ENCODE measurements at places on chromosomes 7 and 10.

- H3K4me1 ChIP-seq, result no peaks in the 10 kb centered on the region
- no peak for DNase-seq
- no peaks in the 10 kb centered on the region for H3K27me3 ChIP-seq
- H3K36me3 ChIP-seq, result no peaks in the 10 kb centered on the region
- H3K27ac ChIP-seq, result no peak overlapping the region
Measured at GRCh38 chr10:23362069-23362830, 17.7 kb upstream of the C10orf67 start.

GRCh38 chr7:157580324-157580723 is 243.5 kb downstream of the DNAJB6 start:
- no peak overlapping the region for H3K27ac ChIP-seq
- peaks cover 84% of the 10 kb centered on the region for H3K27me3 ChIP-seq
- no peaks in the 10 kb centered on the region for H3K36me3 ChIP-seq
- peaks cover 7% of the 10 kb centered on the region for H3K4me1 ChIP-seq
- H3K4me3 ChIP-seq, result no peak overlapping the region

DNA sequence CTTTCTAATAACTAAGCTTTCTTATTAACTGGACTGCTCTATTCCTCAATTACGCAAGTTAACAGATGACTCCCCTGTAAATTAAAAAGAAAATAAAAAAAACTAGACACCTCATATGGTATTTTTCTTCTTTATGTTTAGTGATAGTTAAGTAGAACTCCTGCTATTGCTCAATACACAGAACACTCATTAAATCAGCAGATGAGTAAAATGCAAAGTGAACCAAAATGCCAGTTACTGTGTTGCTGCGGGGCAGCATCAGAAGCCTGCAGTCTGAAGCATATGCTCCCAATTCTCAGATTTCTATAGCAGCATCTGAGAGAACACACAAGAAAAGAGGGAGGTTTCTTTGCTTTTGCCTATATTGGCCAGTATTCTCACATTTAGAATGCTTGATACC is 28.4 kb downstream of the CDK6 start:
- no peaks in the 10 kb centered on the region for H3K4me1 ChIP-seq
- H3K4me3 ChIP-seq, result no peak overlapping the region
- no peak for DNase-seq
- H3K36me3 ChIP-seq, result no peaks in the 10 kb centered on the region
- H3K27ac ChIP-seq, result no peak overlapping the region
- no peaks in the 10 kb centered on the region for H3K27me3 ChIP-seq

- H3K4me1 ChIP-seq, result no peaks in the 10 kb centered on the region
- no peak overlapping the region for H3K27ac ChIP-seq
- peaks cover 10% of the 10 kb centered on the region for H3K36me3 ChIP-seq
- DNase-seq, result no peak
Measured at GRCh38 chr7:16684935-16685334, 39.0 kb downstream of the BZW2 start.

GRCh38 chr7:127782654-127783559 is 130.9 kb downstream of the SND1 start:
- no peak overlapping the region for H3K4me3 ChIP-seq
- no peaks in the 10 kb centered on the region for H3K36me3 ChIP-seq
- no peak overlapping the region for H3K27ac ChIP-seq
- no peaks in the 10 kb centered on the region for H3K27me3 ChIP-seq

GRCh38 chr10:10193848-10194247 is 823.8 kb upstream of the CELF2 start:
- H3K4me1 ChIP-seq, result no peaks in the 10 kb centered on the region
- no peak overlapping the region for H3K27ac ChIP-seq

DNA sequence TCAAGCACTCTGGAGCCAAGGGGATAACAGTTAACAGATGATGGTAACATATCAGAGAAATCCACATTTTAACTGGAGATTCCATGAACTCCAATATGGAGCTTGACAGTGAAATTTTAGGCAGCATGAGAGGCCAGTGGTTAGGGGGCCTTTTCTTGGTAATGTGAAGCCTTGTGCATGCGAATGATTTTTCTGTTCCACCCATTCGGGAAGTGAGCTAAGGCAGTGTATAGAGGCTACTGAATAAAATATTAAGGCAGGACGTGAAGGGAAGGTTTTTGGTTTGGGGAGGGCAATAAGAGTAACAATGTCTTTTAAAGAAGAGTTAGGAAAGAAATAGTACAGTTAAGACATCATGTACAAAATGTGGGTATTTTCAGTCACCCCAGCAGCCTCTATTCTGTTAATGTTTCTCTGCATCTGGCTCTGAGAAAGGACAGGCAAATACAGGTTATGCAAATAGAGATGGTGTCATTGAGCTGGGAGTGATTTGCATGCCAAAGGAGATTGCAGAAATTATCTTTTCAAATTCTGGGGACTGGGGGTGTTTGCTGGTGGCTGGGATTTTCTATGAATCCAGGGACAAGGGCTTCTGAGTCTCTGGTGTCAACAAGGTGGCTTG is 6.8 kb upstream of the TAS2R60 start:
- no peaks in the 10 kb centered on the region for H3K36me3 ChIP-seq
- no peaks in the 10 kb centered on the region for H3K4me1 ChIP-seq
- no peak overlapping the region for H3K4me3 ChIP-seq
- H3K27me3 ChIP-seq, result no peaks in the 10 kb centered on the region
- no peak for DNase-seq

DNA sequence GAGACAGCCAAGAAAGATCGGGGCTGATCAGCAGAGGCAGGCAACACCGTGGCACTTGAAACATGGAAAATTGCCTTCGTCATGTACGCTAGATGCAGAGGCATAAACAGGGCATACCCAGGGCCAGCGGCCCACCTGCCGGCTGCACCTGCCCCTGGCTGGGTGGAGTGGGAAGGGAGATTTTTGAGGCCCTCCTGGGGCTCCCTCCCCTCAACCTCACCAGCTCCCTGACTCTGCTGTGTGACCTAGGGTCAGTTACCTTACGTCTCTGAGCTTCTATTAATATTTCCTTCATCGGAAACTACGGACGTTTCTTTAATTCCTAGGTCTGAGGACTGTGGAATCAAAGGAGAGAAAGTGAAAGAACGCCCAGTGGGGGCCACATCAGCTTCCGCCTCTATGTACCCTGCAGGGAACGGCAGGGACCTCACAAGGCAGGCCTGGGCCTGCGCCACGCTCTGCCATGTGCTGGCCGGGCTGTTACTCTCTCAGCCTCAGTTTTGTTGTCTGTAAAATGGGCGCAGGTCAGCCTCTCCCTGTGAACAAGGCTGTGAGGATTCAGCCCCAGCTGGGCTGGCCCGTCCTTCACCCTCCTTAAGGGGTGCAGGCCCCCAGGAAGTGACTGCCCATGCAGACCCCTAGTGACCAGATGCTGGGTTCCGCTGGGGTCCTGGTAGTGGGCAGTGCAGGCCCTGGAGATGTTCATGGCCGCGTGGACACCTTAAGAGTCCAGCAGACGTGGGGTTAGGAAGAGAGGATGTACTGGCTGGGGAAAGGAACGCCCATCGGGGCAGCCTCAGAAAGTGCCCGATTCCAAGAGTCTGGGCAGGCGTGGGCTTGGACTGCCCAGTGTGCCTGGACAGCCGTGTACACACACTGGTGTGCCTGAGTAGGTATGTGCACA is 22.7 kb downstream of the ELFN1 start:
- H3K27ac ChIP-seq, result no peak overlapping the region
- H3K27me3 ChIP-seq, result no peaks in the 10 kb centered on the region
- no peak overlapping the region for H3K4me3 ChIP-seq
- H3K4me1 ChIP-seq, result peaks cover 15% of the 10 kb centered on the region

Measured in neural progenitor cell (in vitro differentiated cells).